ENCODE measurements at places on chromosomes 5 and 9.

DNA sequence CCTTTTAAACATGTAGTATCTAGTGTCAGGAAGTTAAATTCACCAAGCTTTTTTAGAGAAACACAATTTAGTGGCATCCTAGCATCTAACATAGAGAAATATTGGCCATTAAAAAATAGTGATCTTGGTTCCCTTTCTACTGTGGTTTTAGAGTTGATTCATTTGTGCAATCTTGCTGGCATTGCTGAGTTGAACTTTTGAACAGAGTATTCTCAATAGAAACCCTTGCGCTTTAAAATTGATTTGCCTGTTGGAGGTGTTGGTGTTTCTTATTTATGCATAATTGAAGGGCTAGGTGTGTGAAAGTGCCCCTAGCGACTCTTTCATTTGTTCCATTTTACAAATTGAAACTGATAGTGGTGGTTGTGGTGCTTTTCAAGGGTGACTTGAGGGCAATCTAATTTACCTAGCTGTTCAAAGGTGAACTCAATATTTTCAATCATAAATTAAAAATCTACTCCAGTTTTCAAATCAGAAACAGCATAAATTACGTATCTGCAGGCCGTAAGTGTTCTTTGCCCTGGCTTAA, 73.0 kb upstream of the MPDZ start:
- H3K4me3 ChIP-seq, result no peak overlapping the region
- no peak overlapping the region for H3K27ac ChIP-seq
- H3K36me3 ChIP-seq, result no peaks in the 10 kb centered on the region

DNA sequence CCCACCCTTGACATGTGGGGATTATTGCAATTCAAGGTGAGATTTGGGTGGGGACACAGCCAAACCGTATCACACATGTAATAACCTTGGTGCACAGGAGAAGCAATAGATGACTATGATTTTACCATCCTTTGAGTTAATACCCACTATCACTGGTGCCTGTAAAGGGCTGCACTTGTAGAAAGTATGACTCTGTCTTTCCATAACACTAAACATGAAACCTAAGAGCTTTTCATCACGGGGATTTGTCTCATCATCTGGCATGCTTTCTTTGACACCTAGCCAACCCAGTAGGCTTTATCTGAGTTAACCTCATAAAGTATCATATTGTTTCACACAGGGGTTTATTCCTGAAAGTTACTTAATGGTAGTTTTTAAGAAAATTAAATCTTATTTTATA, 188.9 kb upstream of the TNC start:
- no peak overlapping the region for H3K27ac ChIP-seq
- no peaks in the 10 kb centered on the region for H3K36me3 ChIP-seq
- no peak for DNase-seq
- H3K4me1 ChIP-seq, result no peaks in the 10 kb centered on the region
- no peaks in the 10 kb centered on the region for H3K27me3 ChIP-seq

GRCh38 chr9:97473717-97474116, 27.7 kb upstream of the TMOD1 start:
- H3K4me1 ChIP-seq, result no peaks in the 10 kb centered on the region
- peaks cover 46% of the 10 kb centered on the region for H3K36me3 ChIP-seq
- H3K4me3 ChIP-seq, result no peak overlapping the region
- H3K27ac ChIP-seq, result no peak overlapping the region

GRCh38 chr5:88279584-88279983, 10.9 kb upstream of the TMEM161B start:
- H3K27me3 ChIP-seq, result no peaks in the 10 kb centered on the region
- H3K36me3 ChIP-seq, result peaks cover 11% of the 10 kb centered on the region
- no peak for DNase-seq
- H3K27ac ChIP-seq, result no peak overlapping the region
- H3K4me1 ChIP-seq, result no peaks in the 10 kb centered on the region
- no peak overlapping the region for H3K4me3 ChIP-seq

DNA sequence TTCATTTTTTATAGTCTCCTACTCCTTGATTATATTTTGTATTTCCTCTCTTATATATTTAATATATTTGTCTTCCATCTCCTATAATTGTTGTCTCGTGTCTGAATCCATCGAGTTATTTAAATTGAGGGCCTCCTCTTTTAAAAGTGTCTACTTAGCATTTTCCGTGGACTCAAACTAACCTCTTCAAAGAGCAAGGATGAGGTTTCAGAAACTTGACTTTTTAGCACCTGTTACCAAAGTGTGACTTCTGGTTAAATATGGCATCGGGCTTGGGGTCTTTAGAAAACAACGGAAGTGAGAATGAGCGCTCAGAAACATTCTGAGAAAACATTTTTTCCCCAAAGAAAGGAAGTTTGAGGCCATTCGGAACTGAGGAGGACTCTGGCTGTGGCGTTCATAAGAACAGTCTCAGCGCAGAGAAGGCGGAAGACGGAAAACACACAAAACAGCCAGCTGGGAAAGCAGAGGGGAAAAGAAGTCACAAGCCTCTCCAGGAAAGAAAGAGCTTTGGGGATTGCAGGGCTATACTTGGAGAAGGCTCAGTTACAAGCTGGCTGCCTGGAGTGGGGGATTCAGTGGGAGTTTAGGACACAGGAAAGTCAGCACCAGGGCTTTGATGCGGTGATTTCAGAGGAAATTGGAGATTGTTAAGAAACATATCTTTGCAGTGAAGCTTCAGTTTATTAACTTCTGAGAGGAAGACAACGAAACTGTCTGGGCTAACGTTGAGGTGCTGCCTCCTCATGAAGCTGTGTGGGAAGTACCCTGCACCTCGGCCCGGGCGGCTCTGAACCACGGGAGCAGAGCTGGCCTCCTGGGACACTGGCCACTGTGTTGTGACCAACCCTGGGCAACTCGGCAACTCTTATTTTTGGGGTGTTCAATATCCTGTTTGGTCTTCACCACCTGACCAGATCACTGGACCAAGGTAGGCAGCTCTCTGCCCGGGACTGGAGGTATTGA, 25.1 kb upstream of the IRX2 start:
- H3K27ac ChIP-seq, result no peak overlapping the region
- no peaks in the 10 kb centered on the region for H3K4me1 ChIP-seq
- no peaks in the 10 kb centered on the region for H3K27me3 ChIP-seq
- no peaks in the 10 kb centered on the region for H3K36me3 ChIP-seq
- DNase-seq, result no peak

- H3K27me3 ChIP-seq, result no peaks in the 10 kb centered on the region
- peaks cover 29% of the 10 kb centered on the region for H3K4me1 ChIP-seq
- H3K36me3 ChIP-seq, result peaks cover 2% of the 10 kb centered on the region
Observed at GRCh38 chr9:136229096-136230065, 16.2 kb downstream of the QSOX2 start.

GRCh38 chr9:130226112-130226511, 39.4 kb upstream of the HMCN2 start:
- no peak for DNase-seq
- no peaks in the 10 kb centered on the region for H3K36me3 ChIP-seq
- H3K4me3 ChIP-seq, result no peak overlapping the region
- H3K27me3 ChIP-seq, result no peaks in the 10 kb centered on the region

GRCh38 chr9:17970277-17970676, 391.4 kb downstream of the SH3GL2 start:
- no peak for DNase-seq
- no peak overlapping the region for H3K4me3 ChIP-seq
- no peaks in the 10 kb centered on the region for H3K36me3 ChIP-seq
- H3K27ac ChIP-seq, result no peak overlapping the region
- no peaks in the 10 kb centered on the region for H3K27me3 ChIP-seq
- no peaks in the 10 kb centered on the region for H3K4me1 ChIP-seq

DNA sequence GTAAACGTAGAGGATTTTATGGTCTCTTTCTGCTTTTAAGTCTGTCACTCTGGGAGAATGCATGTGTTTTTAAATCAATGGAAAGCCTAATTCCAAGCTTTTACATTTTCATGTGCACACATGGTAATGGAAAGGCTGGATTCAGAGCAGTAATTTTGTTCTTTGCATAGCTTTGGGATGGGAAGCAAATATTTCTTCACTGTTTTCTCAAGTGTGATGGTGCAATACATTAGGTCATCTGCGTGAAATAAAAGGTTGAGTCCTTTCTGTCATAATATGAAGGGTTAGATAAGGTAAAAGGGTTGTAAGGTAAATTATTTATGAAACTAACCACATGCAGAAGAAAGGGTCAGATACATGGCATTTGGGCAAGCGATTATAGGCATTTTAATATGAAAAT, 88.2 kb upstream of the NR3C1 start:
- no peak overlapping the region for H3K4me3 ChIP-seq
- no peak overlapping the region for H3K27ac ChIP-seq
- no peaks in the 10 kb centered on the region for H3K4me1 ChIP-seq
- DNase-seq, result no peak
- no peaks in the 10 kb centered on the region for H3K36me3 ChIP-seq

Measured in natural killer cell (primary cell).